ENCODE measurements at places on chromosomes 7 and 10.

GRCh38 chr7:121030308-121030707 lies 41.8 kb downstream of the CPED1 start:
- DNase-seq: no peak

DNA sequence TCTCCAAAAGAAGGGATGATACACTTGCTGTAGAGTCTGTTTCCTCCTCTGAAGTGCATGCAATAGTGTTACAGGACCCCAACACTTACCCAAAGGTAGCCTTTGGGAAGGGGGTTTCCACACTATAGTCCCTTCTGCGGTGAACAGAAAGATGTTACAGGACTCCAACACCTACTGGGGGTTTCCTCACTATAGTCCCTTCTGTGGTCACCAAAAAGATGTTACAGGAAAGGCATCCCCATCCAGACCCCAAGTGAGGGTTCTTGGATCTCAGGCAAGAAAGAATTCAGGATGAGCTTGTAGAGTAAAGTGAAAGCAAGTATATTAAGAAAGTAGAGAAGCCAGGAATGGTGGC lies 69.2 kb upstream of the PIK3CG start:
- DNase-seq: no peak

DNA sequence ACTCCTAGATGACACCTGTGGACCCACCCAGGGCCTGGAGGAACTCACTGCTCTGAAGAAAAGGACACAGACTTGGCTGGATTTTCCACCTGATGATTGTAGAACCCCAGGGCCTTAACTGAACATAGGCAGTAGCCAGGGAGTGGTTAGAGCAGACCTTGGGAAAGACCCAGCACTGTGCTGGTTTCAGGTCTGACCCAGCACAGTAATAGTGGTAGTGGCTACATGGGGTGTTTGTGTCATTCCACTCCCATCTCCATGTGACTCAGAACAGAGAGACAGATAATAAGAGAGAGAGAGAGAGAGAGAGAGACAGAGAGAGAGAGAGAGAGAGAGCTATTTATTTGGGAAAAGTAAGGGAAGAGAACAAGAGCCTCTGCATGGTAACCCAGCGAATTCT lies 239.1 kb upstream of the MEOX2 start:
- no peak for DNase-seq

- DNase-seq: no peak
Measured at GRCh38 chr10:36591436-36591835, 534.0 kb upstream of the ANKRD30A start.

DNA sequence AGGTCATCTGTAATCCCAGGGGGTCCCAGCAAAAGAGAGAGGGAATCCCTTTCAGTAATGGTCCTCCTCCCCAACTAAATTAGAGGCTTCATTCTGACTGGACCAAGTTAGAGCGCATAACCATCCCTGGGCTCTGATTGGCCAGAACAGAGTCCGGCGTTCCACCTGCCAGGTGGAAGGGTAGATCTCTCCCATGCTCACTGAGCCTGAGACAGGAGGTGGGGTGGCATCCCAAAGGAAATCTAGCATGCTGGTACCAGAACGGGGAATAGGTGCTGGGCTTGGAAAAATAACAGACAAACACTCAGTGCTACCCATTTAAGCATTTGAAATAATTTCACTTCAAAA lies 21.0 kb upstream of the TSPAN33 start:
- no peak for DNase-seq
